Activated CD8-positive, alpha-beta memory T cell treated with anti-CD3 and anti-CD28 coated beads for 4 hours (primary cell): ENCODE measurements at places on chromosomes 5 and 9.

GRCh38 chr9:84866396-84867175 is 197.1 kb downstream of the NTRK2 start:
- DNase-seq = no peak

GRCh38 chr9:93317495-93318094 is 133.7 kb downstream of the WNK2 start:
- no peak for DNase-seq

- DNase-seq = no peak
These were observed 192.0 kb downstream of the IRX1 start for GRCh38 chr5:3787604-3788003.

DNA sequence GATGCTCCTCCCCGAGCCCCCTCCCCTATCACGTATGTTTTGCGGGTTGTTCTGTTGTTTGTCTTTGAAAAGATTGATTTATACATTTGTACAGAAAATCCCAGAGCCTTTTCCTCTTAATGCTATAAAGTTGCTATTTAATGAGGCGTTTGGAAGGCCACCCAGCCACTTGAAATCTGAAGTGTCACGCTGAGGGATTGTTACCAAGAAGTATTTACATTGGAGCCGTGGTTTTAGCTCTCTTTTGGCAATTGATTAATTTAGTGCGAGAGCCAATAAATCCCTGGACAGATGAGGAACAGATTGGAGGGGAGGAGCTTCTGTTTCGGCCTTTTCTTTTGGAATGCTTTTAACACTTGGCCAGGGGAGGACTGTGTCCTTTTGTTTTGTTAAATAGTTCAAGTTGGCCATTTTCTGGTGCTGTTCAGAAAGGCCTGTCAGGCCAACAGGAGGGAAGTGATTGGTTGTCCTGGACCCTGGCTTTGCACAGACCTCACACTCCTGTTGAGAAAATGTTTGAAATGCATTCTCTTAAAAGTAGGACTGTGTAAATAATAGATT is 250.2 kb downstream of the PDZD2 start:
- no peak for DNase-seq

DNA sequence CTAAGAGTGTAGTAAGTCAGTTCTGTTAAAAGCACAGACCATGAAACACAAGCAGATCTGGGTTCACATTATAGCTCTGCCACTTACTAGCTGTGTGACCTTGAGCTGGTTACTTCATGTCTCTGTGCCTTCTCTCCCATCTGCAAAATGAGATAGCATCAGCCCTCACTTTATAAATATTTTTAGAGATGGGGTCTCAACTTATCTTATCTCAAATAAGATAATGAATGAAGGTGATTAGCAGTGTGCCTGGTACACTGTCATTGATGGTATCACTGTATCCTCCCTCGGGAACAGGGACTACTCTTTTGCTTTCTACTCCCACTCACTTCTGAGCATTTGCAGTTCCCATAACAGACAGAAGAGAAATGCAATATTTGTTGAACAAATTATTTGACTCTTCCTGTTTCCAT is 52.4 kb downstream of the GALNT10 start:
- DNase-seq = no peak

DNA sequence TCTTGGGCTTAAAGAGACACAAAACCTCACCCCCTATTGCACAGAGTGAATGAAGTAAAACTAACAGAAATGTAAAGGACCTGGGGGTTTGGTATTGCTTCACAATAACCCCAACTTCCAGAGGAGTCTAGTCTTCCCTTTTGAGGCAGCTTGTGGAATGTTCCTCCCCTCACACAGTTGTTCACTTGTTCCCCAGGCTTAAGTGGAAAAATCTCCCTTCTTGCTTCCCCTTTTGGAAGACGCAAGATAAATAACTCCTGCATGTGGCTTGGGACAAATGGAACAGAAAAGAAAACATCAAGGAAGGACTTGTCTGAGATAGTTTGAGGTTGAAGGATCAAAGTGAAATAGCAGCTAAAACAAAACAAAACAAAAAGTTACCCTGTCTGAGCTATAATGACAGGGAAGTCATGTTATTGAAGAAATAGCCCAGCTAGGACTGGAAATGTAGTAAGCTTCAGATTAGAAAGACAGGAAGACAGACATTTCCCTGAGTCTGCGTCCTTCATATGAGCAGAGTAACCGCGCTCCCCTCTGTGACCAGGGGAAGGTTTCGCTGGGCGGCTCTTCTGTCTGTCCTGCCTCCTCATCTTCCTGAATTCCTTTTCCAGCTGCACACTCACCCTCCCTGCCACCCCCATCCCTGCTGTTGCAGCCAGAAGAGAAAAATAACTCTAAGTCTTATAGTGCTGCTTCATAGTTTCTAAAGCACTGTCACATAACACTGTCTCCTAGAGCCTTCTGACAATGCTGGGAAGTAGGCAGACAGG is 8.8 kb downstream of the SPARC start:
- no peak for DNase-seq

DNA sequence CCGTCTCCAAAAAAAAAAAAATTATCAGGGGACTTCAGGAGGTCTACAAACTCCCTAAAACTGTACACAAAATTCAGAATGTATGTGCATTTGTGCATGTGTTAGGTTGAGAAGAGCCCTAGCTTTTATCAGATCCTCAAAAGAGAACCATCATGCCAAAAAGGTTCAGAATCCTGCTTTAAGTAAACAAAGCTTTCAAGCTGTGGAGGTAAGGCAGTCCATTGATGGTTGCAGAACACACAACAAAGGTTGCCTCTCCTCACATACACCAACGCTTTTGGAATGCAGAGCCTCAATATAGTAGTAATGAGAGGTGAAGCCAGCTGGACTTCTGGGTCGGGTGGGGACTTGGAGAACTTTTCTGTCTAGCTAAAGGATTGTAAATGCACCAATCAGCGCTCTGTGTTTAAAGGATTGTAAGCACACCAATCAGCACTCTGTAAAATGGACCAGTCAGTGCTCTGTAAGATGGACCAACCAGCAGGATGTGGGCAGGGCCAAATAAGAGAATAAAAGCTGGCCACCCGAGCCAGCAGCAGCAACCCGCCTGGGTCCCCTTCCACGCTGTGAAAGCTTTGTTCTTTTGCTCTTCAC is 57.9 kb upstream of the RNF38 start:
- no peak for DNase-seq
